ELF-1 (cell line): ENCODE measurements at places on chromosomes 2 and 18.
A peak's percentile ranks its signal among the peaks of the same experiment; 100 is the strongest.

DNA sequence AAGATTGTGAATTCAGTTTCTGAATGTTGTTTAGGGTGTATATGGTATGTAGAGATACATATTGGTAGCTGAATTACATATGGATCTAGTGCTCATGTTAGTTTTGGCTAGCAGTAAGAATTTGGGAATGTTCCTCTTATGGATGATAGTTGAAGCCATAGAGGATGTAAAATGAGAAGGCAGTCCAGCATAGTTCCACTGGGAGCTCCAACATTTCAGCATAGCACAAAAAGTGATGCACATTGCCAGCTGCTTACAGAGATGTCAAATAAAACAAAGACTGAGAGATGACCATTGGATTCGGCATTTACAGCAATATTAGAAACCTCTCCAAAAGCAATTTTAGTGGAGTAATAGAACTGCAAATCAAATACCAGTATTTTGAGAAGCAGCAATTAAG, 77.4 kb downstream of the EML4 start:
- no peak for DNase-seq

DNA sequence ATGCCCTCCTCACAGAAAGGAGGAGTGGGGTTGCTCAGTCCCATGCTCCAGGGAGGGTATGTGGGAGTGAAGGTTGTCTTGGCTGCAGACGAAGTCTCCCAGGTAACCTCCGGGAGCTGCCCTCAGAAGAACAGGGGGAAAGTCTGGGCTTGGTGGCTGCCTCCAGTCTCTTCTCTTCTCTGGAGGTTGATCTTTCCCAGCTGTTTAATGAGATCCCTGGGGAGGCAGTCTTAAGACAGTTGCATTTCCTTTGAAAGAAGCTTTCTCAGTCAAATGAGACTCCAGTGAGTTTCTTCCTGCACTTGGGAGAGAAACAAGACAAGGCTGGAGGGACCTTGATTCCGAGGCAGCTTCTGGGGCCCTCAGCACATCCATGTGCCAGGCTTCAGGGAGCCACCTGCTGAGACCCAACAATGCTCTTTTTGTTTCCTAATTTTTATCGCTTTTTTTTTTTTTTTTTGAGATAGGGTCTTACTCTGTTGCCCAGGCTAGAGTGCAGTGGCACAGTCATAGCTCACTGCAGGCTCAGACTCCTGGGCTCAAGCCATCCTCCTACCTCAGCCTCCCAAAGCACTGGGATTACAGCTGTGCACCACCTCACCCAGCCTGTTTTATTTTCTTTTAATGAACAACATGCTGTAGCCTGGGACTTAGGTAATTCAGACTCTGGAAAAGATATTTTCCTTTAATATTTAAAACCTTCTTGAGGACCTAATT, 71.7 kb upstream of the TPO start:
- DNase-seq = peak; percentile 14

- no peak for DNase-seq
Measured at GRCh38 chr18:22467760-22468553, 50.2 kb upstream of the CTAGE1 start.

DNA sequence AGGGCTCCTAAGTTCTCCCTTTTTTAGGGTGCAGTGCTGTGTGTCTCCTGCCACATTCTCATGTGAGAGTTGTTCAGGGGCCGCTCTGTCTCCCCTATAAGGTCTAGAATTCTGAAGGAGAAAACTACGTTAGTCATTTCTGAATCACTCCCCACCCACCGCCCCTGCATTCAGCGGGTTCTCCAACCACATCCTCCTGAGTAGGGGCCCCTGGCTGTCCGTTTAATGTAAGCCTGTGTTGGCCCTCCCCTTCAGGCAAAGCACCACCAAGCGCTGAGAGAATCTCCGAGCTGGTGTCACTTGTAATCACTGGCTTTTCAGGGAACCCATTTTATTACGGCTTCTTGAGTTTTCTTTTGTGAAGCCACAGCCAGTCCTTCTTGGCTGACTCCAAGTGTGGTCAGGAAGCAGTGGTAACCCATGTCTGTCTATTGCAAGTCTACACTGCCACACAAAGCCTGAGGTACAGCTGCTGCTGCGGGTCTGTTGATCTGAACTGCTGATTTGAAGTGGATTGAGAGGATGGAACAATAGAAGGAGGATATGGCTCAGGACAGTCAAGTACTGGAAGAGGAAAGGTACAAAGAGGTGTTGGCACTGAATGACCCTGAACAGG, 16.9 kb downstream of the LCT start:
- DNase-seq = no peak

DNA sequence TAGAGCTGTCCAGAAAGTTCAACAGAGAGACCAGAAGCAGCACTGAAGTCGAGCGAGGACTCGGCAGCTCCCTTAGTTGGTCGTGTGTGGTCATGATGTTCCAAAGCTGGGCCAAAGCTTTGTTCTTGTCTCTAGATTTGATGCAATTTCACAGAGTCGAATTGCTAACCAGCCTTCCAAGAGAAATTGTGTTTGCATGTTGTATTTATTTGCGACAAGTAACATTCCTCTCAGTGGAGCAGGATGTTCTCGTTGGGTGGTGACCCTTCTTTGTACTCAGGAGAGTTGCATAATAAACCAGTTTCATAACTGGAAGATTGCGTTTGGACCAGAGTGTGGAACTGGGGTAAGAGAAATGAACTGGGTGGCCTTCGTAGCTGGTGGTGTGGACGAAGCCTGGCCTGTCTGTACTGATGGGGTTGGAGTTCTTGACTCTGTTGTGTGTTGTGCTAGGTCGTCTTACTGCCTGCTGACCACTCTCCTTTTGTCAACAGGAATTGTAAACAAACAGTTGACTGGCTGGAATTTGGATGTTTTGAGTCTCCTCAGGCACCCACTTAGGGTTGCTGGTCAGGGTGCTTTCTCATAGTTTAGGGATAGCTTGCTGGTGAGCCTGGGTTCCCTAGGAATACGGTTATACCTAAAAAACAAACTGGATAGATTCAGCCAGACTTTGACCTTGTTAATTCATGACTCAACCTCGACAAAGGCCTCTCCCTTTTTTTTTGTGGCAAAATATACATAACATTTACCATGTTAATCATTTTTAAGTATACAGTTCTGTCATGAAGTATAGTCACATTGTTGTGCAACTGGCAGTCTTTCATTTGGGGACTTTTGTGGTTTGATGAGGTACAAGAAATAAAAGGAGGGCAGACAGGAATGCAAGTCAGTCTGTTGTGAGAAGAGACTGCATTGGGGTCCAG, 28.9 kb upstream of the TOGARAM2 start:
- peak; percentile 51 for DNase-seq

- peak; percentile 35 for DNase-seq
Measured at GRCh38 chr2:24010477-24011249, 778 bp downstream of the MFSD2B start.

GRCh38 chr18:8121942-8122480, 487.2 kb upstream of the RAB12 start:
- peak; percentile 20 for DNase-seq
